ENCODE measurements at places on chromosomes 13 and 19.

- DNase-seq = no peak
Measured at GRCh38 chr13:113917096-113917495, 53.2 kb upstream of the GAS6 start.

- no peak for DNase-seq
Measured at GRCh38 chr13:84651288-84651687, 769.0 kb upstream of the SLITRK1 start.

DNA sequence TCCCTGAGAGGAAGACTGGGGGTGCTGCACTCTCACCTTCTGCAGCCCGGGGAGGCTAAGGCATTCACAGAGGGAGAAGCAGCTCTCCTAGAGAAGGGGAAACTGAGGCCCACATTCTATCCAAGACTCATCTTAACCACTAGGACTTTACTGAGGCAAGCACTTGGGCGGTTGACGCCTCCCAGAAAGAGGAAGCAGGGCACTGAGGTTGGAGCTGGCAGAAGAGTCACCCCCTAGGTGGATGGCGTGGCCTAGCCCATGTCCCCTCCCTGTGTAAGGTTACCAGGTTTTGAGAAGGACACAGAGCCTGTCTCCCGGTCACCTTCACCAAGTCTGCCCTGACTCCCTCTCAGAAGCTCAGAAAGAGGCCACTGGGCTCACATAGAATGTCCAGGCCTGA lies 2.7 kb downstream of the S1PR2 start:
- DNase-seq = no peak

DNA sequence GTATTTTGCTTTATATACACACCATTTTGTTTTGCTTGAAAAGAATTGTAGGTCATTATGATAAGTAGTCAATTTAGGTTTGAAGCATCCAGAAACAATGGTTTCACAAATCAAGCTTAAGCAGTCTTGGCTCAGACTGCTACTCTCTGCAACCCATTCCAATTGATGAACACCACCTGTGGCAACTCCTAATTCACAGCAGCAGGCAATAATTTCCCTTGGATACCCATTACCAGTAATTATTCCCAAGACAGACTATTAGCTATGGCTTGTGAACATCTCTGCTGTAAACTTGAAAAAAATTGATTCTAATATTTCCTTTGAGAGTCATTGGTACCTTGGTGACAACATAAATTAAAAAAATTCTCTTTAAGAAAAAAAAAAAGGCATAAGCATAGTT lies 299.3 kb upstream of the SLITRK6 start:
- no peak for DNase-seq

GRCh38 chr19:5681391-5682106 lies 722 bp downstream of the HSD11B1L start:
- no peak for DNase-seq

- no peak for DNase-seq
Measured at GRCh38 chr13:40026741-40027140, 371.3 kb downstream of the COG6 start.

DNA sequence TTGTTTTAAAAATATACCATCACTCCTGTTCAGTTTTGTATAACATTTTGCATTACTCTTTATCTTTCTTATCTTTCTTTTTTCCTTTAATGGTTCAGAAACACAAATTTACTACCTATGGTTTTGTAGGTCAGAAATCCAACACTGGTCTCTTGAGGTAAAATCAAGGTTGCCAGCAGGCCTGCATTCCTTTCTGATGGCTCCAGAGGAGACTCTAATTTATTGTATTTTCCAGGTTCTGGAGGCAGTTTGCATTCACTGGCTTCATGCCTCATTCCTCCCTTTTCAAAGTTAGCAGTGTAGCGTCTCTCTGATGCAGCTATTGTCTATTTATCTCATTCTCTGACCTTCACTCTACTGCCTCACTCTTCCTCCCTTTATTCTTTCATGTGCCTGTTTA lies 767.4 kb downstream of the SLITRK6 start:
- no peak for DNase-seq

- DNase-seq = no peak
Measured at GRCh38 chr19:6608940-6609339, 18.0 kb upstream of the CD70 start.

DNA sequence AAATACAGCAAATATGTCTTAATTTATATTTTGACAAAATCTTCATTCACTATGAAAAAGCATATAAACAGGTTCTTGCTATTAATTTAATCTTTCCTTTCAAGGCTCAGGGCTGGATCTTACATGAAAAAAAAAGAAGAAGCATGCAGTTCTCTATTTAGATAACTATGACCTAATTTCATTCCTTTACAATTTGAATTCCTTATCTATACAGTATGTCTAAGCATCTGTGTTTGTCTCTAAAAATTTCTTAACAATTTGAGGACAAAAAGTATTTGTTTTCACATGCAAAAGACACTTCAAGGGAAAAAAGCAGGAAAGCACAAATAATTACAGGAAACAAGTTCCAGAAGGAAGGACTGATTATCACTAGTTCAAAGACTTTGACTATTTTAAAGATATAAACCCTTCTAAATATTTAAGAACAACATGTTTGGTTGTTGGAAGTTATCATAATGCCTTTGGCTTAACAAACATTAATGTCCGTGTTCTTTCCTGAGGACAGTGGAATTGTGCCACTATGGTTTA lies 157.5 kb downstream of the TBC1D4 start:
- no peak for DNase-seq

DNA sequence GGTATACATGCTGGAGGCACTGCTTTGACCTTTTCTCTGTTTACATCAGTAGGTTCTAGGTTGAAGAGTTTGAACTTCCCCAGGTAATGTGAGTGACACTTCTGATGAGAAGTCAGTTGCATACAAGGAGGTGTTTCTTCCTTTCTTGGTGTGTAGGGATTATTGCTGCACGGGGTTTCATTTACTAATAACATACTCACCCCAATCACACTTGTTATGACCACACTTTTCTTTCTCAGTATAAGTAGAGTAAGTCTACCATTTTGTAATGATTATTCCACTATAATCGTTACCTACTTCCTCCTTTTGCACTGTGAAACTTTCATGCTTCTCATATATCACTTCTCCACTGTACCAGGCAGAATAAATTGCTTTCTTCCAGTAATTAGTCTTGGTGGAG lies 138.0 kb downstream of the TNFSF13B start:
- DNase-seq = no peak

DNA sequence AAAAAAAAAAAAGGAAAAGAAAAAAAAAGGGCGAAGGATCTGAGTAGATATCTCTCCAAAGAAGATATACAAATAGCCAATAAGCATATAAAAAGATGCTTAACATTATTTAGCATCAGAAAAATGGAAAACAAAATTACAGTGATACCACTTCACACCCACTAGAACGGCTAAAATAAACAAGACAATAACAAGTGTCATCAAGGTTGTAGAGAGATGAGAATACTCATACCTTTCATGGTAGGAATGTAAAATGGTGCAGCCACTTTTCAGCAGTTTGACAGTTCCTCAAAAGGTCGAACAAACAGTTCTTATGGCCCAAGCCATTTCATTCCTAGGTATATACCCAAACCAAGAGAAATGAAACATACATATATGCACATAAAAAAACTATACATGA lies 33.5 kb downstream of the FOXO1 start:
- no peak for DNase-seq

Data from bone marrow (tissue), 2 donors.